ENCODE measurements at places on chromosomes 7 and 10.

- no peak for DNase-seq
Observed at GRCh38 chr7:134639683-134640279, 6.9 kb upstream of the BPGM start.

- no peak for DNase-seq
Observed at GRCh38 chr10:51972733-51973346, 273.4 kb upstream of the CSTF2T start.

DNA sequence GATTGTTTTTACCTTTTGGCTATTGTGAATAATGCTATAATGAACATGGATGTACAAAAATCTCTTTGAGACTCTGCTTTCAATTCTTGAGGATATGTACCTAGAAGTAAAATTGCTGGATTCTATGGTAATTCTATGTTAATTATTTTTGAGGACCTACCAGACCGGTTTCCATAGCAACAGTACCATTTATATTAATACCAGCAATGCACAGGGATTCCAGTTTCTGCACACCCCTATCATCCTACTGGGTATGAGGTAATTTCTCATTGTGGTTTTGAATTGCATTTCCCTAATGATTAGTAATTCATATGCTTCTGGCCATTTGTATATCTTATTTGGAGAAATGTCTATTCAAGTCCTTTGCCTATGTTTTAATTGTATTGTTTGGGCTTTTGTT, 9.9 kb upstream of the PPP1R9A start:
- DNase-seq = no peak

GRCh38 chr10:47401874-47402640, 18.0 kb upstream of the ZNF488 start:
- no peak for DNase-seq

GRCh38 chr7:32319012-32319382, 171.2 kb downstream of the LSM5 start:
- no peak for DNase-seq

GRCh38 chr7:157335236-157335635, 1.6 kb upstream of the DNAJB6 start:
- DNase-seq = no peak

Measured in NCI-H1092 (cell line).